Progenitor cell of endocrine pancreas (in vitro differentiated cells): ENCODE measurements at places on chromosomes 7 and 10. TPM values are rescaled to one million over a fixed set of nuclear protein-coding genes. Genes with fewer than 3 reads are reported as not detected.
A peak's percentile ranks its signal among the peaks of the same experiment; 100 is the strongest.

Gene SDK1
- total RNA-seq: 37.6 and 39.6 TPM in 2 replicates

Gene MTURN
- total RNA-seq: 20.0 and 20.1 TPM in 2 replicates

- no peak for DNase-seq
Observed at GRCh38 chr7:98539865-98540264, 77.2 kb upstream of the NPTX2 start.

Gene TCAF1
- 112 TPM in 2 replicates for total RNA-seq

DNA sequence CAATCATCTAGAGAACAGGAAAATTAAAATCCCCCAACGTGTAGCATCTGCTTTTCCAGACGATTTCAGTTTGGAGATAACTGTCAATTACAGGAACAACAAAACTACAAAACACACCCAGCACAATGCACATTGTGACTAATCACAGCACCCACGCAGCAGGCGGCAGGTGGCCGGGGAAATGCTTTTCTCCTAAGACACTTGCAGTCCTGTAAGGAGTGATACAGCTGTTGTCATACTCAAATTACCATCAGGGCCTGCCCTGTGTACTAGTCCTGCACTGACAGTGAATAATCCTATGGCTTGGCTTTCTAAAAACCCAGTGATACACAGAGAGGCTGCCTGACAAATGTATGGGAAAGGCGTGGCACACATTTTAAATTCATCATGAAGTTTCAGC lies 37.8 kb downstream of the COBL start:
- DNase-seq: no peak

Gene CPED1
- total RNA-seq: 0.80 and 1.1 TPM in 2 replicates

Gene DOCK4
- total RNA-seq: 28.8 and 33.8 TPM in 2 replicates

- no peak for DNase-seq
Observed at GRCh38 chr10:62147425-62147824, 121.2 kb downstream of the RTKN2 start.

Gene CALHM1
- not detected in 2 replicates for total RNA-seq

Gene CASTOR2
- 67.0 and 79.8 TPM in 2 replicates for total RNA-seq

Gene PAX4
- total RNA-seq: 23.6 and 25.1 TPM in 2 replicates

- DNase-seq: no peak
Observed at GRCh38 chr7:98283127-98283886, 1.8 kb downstream of the BRI3 start.

Gene MCM10
- total RNA-seq: 20.2 and 21.4 TPM in 2 replicates

- DNase-seq: no peak
Observed at GRCh38 chr7:11753433-11753832, 78.6 kb downstream of the THSD7A start.

- no peak for DNase-seq
Observed at GRCh38 chr10:52597189-52597863, 175.3 kb downstream of the MBL2 start.

- no peak for DNase-seq
Observed at GRCh38 chr7:150502519-150502918, 12.2 kb upstream of the GIMAP7 start.

DNA sequence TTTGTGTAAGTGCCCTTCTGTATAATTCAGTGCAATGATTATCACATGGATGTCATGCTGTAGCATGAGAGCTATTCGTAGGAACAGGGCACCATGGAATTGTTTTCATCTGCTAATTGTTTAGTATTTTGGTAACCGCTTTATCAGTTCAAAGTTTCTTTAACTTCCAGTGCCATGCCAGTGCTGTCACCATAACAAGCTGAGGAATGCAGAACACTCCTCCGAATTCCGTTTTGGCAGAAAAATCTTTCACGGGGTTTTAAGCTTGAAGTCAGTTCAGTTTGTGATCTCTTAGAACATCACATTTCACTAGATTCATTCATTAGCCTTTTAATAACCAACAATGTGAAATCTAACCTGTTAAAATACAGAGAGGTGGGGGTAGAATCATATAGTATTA lies 117.2 kb upstream of the SEMA3C start:
- no peak for DNase-seq

- no peak for DNase-seq
Observed at GRCh38 chr7:44103566-44103922, 601 bp upstream of the AEBP1 start.

- no peak for DNase-seq
Observed at GRCh38 chr7:63012633-63013183, 985.9 kb upstream of the ZNF722 start.

GRCh38 chr10:48556713-48557112 lies 48.2 kb downstream of the ARHGAP22 start:
- no peak for DNase-seq

Gene CLEC2L
- 0.22 TPM in 1 of 2 replicates, not detected in the other for total RNA-seq

Gene OR9A2
- total RNA-seq: not detected in 2 replicates

DNA sequence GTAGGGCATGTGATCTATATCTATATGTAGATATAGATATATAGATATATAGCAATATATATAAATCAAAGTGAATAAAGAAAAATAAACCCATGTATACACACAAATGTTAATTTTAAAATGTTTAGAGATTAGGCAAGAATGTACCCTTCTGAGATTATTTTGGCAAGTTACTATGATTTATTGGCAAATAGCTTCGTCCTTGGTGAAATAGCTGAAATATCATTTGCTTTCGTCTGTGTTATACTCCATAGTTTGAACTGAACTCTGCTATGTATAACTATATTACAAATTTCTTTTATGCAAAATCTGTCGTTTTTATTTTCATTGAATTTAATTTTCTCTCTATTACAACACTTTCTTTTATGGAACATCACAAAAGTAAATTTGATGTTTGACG lies 57.5 kb downstream of the CPED1 start:
- no peak for DNase-seq

DNA sequence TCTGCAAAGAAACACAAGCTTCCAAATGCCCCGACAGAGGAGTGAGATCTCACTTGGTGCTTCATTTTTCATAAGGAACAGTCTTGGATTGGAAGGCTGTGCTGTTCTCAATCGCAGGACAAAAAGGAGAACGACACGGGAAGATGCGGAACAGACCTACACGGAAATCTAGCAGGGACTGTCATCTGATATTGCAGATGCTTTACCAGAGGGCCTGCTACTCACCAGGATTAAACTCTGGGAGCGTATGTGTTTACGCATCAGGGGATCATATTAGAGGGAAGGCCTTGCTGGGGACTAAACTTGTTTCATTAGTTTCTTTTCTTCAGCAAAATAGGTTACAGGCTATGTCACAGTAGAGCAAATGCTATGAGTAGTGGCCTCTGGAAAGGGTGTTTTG lies 82.8 kb upstream of the EEPD1 start:
- no peak for DNase-seq

- no peak for DNase-seq
Observed at GRCh38 chr10:117320050-117320665, 55.1 kb downstream of the PDZD8 start.

DNA sequence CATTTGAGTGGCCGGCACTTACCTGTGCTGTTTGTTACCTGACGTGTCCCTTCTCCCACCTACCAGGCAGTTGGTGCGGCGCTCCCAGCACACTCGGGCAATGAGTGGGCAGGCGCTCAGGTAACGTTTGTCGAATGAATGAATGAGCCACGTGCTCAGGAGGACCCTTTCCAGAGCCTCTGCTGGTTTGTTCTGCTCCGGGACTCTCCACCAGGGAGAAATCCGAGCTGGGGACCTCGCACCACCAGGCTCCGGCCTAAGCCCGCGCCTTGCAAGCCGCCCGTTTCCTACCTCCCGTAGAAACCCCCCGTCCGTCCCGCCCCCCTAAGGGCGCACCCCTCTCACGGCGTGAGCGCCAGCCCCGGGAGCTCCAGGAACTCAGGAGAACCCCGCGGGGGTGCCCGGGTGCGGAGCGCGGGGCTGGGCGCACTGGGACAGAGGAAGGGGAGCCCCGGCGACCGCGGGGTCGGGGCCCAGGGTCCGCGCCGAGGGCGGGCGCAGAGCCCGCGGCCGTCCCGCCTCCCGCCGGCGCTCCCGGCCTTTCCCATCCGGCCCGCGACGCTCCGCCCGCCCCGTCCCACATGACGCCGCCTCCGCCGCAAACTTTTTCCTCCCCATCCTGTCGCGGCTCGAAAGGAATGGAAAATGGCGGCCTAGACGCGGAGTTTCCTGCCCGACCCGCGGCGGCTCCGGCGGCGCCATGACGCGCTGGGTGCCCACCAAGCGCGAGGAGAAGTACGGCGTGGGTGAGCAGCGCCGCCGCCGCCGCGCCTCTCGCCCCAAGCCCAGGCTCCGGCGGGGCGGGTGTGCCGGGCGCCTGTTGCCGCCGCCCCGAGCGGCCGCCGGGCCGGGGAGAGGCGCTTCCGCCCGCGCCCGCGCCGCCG lies at the start of gene DOCK1:
Gene DOCK1 (plus strand): TSS at position 611 of the 884 bp plus-strand sequence. CDS start 90 bp downstream, at position 701.
- DNase-seq: peak; percentile 46

DNA sequence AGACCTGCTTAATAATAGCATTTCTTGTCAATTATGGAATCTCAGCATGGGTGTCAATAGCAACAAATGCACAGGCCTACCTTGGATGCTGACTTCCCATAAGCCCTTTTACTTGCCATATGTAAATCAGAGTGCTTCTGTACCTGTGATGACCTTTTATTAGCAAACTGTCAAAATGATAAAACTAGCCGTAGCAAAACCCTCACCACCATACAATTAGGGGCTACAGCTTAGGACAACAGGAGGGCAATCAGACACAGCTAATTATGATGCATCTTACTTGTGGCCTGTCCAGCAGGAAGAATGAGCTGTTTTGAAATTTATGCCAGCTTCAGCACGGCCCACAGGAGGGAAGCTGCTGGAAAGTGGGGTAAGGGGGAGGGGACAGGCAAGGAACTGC lies 201.6 kb downstream of the TAX1BP1 start:
- DNase-seq: no peak

Gene PIP
- total RNA-seq: not detected in 2 replicates

DNA sequence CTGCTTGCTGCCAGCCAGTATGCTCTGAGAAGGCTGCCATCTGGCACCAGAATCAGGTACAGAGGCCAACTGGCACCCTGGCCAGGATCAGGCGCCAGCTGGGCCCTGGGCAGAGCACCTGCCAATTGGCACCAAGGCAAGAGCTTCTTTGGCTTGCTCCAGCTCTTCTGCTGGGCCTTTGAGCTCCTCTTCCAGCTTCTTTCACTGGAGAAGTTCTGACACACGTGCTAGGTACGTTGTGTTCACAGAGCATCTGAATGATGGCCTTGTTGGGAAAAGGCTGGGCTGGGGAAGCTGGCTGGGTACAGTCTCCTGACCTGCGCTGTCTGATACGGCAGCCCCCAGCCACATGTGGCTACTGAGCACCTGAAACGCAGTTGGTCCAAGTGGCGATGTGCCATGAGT lies 31.7 kb upstream of the OPALIN start:
- no peak for DNase-seq

GRCh38 chr10:30437031-30437841 lies 3.3 kb downstream of the MAP3K8 start:
- DNase-seq: no peak

DNA sequence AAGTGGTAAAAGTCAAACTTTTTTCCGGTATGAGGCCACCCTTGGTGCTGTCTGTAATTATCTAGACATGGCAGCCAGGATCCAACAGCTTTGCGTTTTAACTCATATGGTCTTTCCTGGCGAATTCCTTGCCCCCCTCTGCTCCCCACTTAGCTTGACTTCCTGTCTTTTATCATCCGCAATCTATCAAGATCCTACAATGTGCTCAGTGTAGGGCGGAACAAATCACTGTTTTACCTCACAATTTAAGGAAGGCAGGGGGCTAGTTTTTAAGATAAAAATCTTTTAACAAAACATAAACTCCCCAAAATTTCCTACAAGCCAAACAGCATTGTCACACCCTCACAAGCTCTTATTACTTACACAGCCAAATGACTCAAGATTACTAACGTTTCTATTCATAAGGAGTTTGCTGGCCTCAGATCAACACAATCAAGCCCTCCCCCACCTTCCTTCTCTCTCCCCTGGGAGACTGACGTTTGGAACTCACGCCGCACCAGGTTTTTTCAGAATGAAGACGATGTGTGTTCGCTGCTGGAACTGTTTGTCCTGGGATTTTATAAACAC lies 1.3 kb upstream of the CDK14 start:
- no peak for DNase-seq

Gene GPER1
- total RNA-seq: 0.50 and 0.64 TPM in 2 replicates

DNA sequence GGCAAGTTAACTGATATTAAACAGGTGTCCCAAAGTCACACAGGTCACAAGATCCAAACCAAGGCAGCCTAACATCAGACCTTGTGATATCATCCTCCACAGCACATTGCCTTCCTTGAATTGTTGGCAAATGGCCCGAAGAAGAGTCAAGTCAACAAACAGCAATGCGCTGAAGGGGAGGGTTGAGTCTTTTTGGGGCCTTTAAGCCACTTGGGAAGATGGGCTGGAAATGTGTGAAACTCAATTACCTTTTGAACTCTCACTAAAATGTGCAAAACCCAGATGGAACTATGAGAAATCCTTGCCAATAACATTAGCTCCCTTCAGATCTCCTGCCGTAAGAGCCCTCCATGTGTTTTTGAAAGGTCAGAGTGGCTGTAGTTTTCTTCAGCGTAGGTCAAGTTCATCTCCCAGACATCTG lies 47.9 kb upstream of the STK17A start:
- no peak for DNase-seq

DNA sequence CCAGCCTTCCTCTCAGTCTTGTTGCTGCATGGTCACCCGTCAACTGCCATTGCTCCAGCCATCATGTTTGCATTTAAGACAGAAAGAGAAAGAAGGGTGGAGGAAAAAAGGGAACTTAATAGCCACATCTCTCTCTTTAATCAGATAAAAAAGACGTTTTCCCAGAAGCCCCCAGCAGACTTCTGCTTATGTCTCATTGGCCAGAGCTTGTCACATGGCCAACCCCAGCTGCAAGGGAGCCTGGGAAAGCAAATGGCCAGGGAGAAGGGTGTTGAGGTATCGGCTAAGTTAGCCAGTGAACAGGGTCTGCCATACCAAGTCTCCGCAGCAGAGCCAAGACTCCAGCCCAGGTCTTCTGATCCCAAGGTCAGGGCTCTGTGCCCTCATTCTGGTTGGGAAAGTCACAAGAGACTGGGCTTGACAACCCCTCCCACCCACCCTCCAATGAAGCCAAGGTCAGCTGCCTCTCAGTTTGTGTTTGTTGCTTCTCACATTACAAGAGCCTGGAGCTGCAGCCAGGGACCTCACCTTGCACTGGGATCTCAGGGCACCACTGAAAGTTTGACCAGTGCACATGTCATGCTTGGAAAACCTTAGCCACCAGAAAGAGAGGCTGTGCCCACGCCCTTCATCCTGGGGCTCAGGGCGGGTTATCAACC lies 80.3 kb upstream of the LYZL2 start:
- DNase-seq: no peak

DNA sequence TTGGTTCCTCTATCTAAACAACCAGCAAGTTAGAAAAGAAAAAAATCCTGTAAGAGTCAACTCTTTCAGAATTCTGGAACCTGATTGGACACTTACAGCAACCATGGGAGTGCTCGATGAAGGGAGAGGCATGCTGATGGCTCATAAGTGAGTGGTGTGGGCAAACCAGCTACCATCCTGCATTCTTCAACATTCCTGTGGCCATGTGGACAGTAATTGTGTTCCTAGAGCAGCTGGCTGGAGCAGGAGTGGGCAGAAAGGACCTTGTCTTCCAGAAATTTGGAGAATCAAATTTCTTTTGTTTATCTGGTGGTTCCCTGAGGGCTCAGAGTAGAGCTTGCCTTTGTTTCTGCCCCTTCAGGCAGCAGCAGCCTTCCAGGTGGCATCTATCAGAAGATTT lies 22.5 kb upstream of the MYL7 start:
- DNase-seq: no peak

GRCh38 chr7:44222074-44222473 lies 21.3 kb downstream of the YKT6 start:
- no peak for DNase-seq
